NCI-H2227 treated with DMSO at 0.1 percent for 48 hours (cell line): ENCODE measurements at places on chromosomes 5 and 9.
A peak's percentile ranks its signal among the peaks of the same experiment; 100 is the strongest.

GRCh38 chr5:157961896-157962590, 103.1 kb upstream of the CLINT1 start:
- DNase-seq = peak; percentile 55

GRCh38 chr5:73125289-73125688, 4.9 kb downstream of the TMEM171 start:
- no peak for DNase-seq

- DNase-seq = no peak
Observed at GRCh38 chr9:95887926-95888497, 12.5 kb downstream of the ERCC6L2 start.

- no peak for DNase-seq
Observed at GRCh38 chr5:127810707-127811490, 107.7 kb downstream of the CCDC192 start.

DNA sequence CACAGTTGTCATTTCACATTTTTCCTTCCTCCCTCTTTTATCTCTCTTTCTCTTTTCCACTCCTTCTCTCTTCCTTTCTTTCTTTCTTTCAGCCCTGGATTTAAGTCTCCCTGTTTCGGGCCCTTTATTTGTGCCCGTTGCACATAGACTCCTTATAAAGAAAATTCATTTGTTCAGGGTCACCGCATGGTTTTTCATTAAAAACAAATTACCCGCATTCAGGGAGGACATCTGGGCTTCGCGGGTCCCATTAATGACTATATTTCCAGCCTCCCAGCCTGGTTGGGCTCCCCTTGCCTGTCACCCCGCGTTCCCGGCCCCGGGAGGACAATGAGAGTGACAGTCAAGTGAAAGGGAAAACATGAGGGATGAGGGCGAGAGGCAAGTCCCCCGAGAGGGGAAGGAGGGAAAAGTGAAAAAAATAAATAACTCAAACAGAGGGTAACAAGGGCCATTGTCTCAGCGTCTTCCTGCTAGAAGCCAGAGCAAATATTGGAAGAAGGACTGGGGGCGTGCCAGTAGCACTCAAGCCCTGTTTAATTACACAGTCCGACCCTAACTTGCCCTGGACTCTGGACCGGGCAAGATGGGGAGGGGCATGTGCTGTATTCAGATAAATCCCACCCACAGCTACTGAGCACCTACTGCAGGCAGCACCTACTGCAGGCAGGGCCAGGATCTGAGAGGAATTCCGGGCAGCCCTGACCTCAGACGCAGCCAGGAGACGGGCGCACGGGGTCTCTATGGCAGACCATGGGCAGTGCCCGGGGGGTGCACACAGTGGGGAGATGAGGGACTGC, 166.2 kb downstream of the PAX5 start:
- DNase-seq = no peak

DNA sequence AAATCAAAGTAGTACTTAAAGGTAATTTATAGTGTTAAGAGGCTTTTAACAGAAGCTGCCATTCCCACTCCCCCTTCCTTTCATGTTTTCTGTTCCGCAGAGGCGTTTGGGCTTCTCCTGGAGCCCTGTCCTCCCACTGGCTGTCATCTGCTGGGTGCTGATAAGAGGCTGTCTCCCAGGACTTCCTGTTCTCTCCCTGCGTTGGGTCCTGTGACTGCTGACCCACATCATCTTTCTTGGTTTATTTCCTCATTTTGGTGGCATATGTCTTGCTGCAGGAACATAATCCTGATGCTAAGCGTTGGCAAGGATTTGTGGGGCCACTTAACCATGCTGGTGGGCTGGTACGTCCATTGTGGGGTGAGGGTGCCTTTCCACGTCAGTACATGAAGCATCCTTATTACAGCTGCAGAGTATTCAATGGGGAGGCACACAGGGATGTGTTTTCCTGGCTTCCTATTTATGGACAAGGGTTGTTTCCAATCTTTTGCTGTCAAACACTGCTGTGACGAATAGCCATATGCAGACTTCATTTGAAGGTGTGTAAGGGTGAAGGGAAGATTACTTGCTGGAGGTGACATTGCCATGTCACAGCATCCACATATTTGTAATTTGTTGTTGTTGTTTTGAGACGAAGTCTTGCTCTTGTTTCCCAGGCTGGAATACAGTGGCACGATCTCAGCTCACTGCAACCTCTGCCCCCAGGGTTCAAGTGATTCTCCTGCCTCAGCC, 22.3 kb upstream of the RNF130 start:
- peak; percentile 15 for DNase-seq

DNA sequence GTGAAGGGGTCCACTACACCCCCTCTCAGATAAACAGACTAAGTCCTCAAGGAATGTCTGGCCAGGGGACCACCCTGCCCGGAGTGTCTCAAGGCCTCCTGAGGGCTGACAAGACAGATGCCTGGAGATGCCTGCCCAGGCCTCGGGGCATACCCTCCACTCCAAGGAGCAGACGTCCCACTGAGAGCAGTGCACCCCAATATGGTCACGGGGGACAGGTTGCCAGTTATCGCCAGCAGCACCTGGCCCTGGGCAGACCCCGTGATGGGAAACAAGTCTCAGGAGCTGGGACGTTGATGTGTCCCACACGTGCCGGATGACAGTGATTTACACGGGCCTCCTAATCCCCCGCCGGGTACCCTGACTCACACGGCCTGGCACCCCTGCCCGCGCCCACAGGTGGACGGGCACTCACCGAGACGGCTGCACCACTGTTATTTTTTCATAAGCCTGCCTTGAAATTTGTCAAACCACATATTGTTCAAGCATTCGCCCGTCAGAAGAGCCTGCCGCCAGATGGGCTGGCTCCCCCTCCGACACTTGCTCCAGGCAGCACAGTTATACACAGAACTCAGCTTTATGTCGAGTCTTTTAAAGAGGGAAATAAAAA, 43.9 kb downstream of the BARX1 start:
- no peak for DNase-seq

DNA sequence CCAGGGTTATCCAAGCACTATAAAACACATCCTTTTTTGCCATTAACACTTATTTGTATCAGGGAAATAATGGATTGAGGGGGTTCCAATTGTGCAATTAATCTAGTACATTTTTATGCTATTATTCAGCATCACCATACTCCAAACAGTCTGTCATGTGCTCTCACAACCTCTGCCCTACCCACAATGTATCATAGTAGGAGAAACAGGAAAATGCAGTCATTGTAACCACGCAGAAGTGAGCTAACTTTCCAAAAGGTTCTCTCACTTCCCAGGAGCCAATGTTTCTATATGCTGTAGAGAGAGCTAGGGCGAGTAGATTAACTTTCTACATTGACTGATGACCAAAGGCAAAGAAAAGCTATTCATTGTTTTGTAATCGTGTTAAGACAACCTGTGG, 29.8 kb downstream of the DAB2 start:
- no peak for DNase-seq

GRCh38 chr5:133687212-133688061, 75.1 kb upstream of the FSTL4 start:
- DNase-seq = no peak

GRCh38 chr5:34699155-34700077, 43.3 kb downstream of the RAI14 start:
- DNase-seq = no peak

GRCh38 chr5:17326600-17327037, 109.2 kb downstream of the BASP1 start:
- no peak for DNase-seq

GRCh38 chr5:157582731-157583620, 7.4 kb upstream of the ADAM19 start:
- DNase-seq = peak; percentile 27

DNA sequence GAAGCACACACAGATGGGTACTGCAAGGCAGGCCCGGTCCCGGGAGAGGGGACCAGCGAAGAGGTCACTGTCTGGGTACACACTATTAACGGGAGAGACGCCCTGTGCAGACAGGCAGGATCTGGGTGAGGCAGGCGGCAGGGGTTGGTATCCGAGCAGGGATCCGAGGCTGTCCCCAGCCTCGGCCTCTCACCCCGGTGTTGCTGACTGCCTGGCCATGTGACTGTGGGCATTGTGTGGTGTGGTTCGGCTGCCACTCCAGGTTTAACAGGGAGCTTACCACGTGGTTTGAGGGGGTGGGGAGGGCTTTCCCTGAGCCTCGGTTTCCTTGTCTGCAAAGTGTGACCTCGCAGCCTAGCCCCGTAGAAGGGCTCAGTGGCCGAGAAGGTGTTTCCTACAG, 11.1 kb upstream of the RALGDS start:
- no peak for DNase-seq

DNA sequence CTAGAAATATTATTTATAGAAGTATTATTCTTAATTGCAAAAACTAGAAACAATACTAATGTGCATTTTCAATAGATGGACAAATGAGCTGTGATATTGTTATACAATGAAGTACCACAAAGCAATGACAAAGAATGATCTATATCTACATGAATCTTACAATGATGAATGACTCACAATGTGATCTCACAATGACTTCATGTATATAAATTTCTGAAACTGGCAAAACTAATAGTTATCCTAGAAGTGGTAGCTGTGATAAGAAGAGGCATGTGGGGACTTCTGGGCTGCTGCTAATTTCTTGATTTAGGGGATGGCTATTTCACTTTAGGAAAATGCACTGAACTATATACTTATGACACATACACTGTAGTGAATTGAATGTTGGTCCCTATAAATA, 396.0 kb upstream of the ZNF608 start:
- no peak for DNase-seq

- DNase-seq = no peak
Observed at GRCh38 chr5:129406440-129406839, 53.7 kb upstream of the ADAMTS19 start.

DNA sequence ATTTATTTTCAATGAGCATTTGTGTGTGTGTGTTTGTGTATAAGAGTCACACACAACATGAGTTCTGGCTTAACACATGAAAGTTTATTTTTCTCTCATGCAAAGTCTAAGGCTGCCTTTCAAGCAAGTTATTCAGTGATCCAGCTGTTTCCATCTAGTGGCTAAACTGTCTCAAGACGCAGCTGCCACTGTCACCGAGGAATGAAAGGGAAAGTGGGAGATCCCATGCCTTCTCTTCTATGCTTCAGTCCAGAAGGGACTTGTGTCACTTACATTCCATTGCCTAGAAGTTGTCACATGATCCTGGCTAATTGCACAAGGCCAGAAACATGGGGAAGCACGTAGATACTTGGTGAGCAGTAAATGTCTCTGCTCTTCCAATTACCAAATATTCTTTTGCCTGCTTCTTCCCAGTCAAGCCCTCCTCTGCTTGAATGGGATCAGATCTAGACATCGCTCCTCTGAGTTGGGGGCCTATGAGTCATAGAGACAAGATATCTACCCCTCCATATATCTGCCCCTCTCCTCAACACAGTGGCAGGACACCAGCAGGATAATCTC, 30.4 kb upstream of the SLIT3 start:
- DNase-seq = no peak

GRCh38 chr5:121608826-121609225, 242.9 kb upstream of the FTMT start:
- no peak for DNase-seq

DNA sequence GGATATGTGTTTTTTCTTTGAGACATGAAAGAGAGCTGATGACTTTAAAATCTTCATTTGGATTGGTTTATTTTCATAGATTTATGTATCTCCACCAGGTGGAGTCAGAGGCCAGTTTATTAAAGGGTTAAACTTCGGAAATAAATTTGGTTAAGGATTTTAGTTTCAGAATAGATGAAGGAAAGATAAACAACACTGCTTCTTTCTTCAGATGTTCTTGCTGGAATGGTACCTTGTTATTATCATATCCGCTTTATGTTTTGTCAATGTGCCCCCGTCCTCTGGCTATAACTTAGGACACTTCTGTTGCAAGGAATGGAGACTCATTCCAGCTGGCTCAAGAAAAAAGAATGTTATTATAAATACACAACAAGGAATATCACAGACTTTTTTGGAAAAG, 81.2 kb downstream of the ALDH1A1 start:
- no peak for DNase-seq

GRCh38 chr9:14395317-14396082, 81.6 kb upstream of the NFIB start:
- DNase-seq = no peak

DNA sequence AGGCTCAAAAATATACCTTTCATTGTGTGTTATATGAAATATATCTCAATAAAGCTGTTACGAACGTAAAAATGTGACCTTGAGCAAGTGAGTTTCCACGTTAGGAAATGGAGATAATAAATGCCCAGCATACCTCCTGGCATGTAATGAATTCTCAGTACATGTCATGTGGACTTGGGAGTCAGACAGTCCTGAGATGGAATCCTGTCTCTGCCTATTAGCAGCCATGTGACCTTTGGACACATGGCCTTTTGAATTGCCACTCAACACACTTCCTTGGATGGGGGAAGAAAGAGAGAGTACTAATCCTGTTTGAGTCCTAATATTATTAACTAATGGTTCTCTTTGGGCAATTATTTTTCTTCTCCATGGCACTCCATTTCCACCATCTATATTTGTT, 25.7 kb downstream of the TRIM32 start:
- DNase-seq = no peak

DNA sequence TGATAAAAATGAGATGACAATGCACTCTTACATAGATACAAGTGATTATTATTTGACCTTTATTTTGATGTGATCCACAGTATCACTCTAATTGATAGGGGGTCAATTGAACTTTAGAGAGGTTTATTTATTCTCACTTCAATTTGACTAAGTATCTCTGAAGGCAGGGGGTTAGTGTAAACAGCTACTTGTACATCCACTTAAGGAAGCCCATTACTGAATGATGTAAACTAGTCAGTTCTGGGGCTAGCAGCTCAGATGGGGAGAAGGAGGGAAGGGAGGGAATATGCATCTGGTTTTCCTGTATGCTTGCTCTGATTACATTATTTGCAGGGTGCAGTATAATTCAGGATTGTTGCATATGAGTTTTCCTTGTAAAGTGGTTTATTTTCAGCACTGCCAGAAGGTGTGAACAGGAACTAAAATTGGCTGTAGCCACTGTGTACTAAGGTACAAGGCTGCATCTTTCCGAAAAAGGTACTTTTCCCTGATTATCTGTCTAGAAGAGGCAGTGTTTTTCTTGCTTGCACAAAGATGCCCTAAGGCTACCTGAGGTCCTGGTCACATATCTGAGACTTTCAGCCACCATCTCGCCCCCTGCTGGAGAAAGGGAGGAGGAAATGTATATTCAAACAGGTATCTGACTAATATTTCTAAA, 51.2 kb downstream of the MRPS27 start:
- DNase-seq = no peak

DNA sequence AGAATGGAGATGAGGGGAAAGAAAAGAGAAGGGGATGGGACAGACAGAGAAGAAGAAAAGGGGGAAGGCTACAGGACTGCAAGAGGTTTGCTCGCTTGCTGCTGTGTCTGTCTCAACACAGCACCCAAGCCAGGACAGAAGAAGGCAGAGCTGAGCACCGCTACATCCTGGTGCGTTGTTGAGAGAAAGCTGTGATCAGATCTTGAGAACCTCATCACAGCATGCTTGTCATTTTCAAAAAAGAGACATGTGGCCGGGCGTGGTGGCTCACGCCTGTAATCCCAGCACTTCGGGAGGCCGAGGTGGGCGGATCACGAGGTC, 110.9 kb downstream of the NXNL2 start:
- no peak for DNase-seq

- DNase-seq = no peak
Observed at GRCh38 chr5:43010935-43011315, 29.2 kb downstream of the ANXA2R start.

GRCh38 chr5:643351-643801, 31.2 kb downstream of the CEP72 start:
- no peak for DNase-seq
